CD4-positive, alpha-beta T cell (primary cell): ENCODE measurements at places on chromosomes 6 and 20. TPM values are rescaled to one million over a fixed set of nuclear protein-coding genes. Genes with fewer than 3 reads are reported as not detected.
A peak's percentile ranks its signal among the peaks of the same experiment; 100 is the strongest.

DNA sequence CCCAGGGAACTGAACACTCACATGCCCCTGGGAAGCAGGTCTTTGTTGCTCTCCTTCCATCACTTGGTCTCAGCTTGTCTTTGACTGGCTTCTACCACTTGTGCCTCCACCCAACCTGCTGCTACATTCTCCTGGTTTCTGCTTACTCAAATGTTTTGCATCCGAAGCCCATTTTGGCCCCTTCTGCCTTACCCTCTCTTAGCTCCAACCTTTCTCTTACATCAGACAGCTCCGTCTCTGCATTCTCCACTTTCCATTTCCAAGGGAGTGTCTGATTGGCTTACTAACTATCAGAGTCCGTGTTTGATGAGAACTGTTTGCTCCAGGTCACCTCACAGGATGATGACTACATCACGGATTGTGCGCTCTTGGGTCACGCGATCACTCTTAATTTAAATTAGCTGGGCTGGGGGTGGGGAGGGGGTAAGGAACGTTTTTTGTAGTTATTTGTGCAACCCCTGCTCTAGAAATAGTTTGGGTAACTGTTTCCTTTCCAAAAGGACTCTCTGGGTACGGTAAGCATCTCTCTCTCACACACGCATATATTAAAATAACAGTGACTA is 844 bp upstream of the ABRACL start:
- peak; percentile 77 for DNase-seq

GRCh38 chr20:62551407-62552323 is 75.9 kb upstream of the GATA5 start:
- no peak for DNase-seq

DNA sequence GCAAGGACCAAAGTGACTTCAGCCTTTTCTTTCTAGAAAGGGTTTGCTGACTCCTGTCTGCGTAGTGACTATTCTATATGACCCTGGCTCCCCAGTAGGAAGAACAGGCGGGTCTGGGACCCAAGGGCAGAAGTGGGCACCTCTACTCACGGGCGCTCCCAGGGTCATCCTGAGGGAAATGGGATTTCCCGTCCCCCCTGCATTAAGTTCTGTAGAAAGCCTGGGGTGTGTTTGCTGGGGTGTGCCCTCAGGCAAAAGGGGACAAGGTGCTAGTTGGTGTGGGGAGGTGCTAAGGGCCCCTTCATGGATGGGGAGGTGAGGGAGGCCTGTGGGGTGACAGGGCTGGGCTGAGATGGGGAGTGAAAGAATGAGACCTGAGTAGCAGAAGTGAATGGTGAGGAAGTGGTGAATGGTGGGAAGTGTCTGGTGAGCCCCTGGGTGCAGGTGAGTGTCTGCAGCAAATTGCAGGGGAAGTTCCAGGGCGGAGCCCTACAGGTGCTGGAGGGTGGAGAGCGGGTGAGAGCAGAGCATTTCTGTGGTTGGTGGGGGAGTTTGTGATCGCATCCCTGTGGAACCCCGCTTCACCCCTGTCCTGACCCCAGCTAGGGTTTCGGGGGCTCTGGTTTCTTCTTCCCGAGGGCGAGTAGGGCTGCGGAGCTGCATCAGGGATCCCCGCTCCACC is 21.1 kb downstream of the RAET1L start:
- DNase-seq = peak; percentile 51

- no peak for DNase-seq
Observed at GRCh38 chr20:37726971-37727956, 33.4 kb downstream of the CTNNBL1 start.

- DNase-seq = no peak
Observed at GRCh38 chr20:63262836-63263235, 8.6 kb upstream of the NKAIN4 start.

- no peak for DNase-seq
Observed at GRCh38 chr6:132131758-132132157, 180.6 kb upstream of the CCN2 start.

- no peak for DNase-seq
Observed at GRCh38 chr6:167680605-167681149, 146.0 kb upstream of the AFDN start.

- DNase-seq = no peak
Observed at GRCh38 chr20:62191781-62192559, 9.1 kb downstream of the MTG2 start.

DNA sequence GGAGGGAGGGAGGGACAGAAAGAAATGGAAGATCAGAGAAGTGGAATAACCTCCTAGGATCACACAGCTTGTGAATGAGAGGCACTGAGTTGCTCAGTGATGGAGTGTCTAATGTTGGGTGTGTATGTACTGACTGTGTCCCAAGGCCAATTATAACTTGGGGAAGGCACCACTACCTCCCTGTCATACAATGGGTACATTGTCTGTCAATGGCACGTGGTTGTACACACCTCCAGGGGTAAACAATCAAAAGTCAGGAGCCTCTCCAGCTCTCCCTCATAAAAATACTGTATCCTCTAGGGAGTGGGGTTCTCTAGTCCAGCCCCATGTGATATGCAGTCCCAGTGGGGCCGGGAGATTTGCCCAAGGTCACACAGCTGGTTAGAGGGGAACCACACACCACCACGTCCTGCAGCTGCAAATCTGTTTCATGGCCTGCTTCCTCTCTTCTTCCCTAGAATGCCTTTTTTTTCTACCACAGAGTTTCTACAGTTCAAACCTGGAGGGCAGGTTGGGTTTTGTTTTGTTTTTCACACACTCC is 112.5 kb downstream of the SNX5 start:
- no peak for DNase-seq

DNA sequence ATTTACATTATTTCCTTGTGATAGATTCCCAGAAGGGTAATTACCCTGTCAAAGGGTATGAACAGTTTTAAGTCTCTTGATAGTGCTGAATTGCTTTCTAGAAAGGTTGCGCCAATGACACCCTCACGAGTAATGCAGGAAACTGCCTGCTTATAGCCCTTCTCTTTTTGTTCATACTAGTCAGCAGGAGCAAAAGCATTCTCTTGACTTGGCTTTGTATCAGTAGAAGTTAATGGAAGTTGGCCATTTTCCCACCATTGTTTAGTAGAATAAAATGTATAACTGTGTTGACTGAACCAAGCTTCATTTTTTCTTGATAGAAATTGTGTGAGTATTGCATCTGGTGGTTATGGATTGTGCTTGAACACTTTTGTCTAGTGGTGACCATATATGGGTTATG is 100.1 kb downstream of the FARS2 start:
- DNase-seq = no peak

DNA sequence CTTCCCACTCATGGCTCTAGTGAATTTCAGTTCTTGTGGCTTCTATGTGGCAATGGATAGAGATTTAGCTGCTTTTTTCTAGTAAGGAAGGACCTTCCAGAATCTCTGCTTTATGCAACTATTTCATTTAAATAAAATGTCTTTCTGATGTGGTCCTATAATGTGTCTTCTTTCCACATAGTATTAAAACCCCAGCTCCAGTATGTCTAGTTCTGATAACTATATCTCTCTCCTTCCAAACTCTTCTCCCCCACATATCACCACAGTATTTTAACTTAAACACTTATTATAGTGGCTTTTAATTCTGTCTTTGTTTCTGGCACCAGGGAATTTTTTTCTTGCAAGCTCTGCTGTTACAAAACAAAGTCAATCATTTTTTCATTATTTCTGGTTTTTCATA is 40.6 kb upstream of the SUMO4 start:
- DNase-seq = no peak

- no peak for DNase-seq
Observed at GRCh38 chr6:109045493-109045892, 49.2 kb downstream of the SESN1 start.

DNA sequence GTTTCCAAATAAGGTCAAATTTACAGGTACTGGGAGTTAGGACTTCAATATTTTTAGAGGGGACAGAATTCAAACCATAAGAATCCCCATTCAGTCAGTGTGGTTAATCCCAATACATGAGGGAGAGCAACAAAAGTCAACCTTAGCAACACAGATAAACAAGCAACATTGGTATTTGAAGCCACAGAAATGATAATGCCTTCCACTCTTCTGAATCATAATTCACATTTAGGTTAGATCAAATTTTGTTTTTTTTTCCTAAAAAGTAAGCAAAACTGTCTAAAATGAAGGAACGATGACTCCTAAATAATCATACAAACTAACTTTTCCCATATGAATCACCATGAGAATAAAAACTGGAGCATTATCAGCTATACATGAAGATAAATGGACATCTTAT is 246.0 kb upstream of the TENT5A start:
- DNase-seq = no peak

GRCh38 chr20:10539818-10540553 is 104.9 kb downstream of the SLX4IP start:
- no peak for DNase-seq

DNA sequence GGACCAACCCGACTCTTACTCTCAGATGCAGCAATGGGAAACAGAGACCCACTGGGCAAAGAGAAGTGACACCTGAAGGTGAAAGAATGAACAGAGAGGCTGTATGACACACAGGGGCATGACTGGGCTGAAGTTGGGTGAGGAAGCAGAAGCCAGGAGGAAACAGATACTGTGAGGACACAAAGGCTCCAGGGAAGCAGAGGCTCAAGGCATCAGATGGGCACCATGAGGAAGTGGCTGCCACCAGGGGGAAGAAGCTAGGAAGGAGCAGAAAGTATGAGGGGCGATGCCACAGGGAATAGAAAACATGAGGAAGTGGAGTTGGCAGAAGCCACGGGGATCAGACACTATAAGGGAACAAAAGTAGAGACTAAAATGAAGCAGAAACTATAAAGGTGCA is 30.9 kb upstream of the OCSTAMP start:
- DNase-seq = no peak

- no peak for DNase-seq
Observed at GRCh38 chr6:156013155-156013554, 557.5 kb upstream of the NOX3 start.

DNA sequence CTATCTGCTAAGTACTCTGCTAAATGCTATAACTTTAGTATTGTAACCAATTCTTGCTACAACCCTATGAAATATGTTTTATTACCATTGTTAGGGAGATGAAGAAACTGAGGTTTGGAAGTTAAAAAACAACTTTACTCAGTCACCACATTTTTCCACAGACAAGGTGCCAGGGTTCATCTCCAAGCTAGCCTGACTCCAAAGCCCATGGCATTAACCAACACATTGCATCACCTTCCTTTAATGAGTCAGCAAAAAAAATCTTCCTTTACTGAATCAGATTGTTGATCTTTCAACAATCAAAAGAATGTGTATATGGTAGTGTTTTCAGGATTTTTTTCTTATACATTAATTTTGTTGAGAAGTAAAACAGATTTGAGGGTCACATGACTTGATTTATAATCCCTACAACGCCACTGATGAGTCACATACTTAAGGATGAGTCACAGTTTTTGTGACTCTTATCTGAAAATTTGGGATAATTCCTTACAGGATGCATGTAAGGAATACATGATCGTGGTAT is 41.5 kb downstream of the MAN1A1 start:
- no peak for DNase-seq

DNA sequence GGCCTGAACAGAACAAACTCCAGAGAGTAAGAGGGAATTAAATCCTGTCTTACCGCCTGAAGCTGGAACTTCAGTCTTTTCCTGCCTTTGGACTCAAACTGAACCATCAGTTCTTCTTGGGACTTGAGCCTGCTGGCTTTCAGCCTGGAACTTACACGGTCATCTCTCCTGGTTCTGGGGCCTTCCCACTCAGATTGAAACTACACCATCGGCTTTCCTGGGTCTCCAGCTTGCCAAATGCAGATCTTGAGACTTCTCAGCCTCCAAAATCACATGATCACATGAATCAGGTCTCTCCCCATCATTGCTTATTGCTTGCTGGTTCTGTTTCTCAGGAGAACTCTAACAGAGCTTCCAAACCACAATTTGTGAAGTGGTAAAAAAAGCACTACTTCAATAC is 276.3 kb downstream of the KIF16B start:
- no peak for DNase-seq

DNA sequence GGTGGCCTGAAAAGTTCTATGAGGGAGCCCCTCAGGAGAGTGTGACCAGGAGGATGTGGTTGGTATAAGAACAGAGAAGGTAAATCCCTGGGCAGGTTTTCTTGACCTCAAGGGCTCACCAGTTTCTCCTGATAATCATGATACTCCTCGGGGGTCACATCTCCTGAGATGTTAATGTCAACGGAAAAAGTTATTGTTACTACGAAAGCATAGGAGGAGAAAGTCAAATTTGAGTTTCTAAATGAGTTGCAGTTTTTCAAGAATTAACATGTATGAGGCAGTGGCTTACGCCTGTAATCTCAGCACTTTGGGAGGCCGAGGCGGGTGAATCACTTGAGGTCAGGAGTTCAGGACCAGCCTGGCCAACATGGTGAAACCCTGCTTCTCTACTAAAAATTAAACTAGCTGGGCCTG is 23.4 kb downstream of the MGME1 start:
- no peak for DNase-seq

DNA sequence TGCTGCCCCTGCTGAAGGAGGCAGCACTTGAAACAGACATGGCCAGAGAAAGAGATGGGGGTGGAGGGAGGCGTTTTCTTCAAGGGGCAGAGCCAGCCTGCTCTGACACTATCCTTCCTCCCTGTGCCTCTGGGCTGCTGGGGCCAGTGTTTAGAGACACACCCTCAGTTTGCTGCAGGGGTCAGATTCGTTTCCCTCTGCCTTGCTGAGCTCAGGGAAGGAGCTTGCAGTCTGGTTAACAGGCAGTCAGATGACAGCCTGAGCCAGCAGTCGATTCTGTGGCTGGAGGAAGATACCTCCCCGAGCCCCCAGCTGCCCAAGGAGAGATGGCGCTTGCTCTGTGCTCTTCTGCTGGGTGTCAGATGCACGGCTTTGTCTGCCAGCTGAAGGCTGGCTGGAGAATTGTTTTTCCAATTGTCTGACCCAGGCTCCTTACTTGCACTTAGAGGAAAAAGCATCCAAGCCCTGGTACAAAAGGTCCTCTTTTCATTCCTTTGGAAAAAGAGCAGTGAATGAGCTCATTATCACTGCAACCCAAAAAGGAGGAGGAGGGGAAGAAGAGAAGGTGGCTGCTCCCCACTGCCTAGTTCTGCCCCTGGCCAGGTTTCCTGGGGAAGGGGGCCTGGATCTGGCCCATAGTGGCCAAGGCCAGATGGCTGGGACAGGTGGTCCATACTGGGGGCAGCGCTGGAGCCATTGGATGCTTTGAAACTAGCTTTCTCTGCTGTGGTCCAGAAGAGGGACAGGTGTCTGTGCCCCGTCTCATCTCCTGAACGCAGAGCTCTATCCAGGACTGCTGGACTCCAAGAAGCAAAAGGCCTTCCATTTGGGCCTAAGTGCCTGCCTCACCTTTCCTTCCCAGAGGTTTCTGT is 88.2 kb downstream of the TCP11 start:
- DNase-seq = no peak

DNA sequence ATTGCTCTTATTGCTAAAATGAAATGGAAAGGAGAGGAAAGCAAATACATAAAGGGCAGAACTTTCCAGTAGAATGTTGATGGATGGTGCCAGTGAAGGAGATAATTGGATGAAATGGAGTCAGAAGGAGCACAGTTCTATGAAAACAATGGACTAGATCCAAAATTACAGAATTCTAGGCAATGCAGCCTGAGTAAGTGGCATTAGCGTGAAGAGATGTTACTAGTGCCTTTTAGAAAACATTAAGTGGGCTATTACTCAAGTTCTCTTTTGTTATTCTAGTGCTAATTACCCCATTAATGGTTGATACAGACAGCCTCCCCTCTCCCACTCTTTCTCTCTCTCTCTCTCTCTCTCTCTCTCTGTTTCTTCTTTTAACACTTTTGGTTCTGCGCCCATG is 209.5 kb upstream of the RGS17 start:
- DNase-seq = no peak

GRCh38 chr20:63158845-63159244 is 57.1 kb downstream of the YTHDF1 start:
- DNase-seq = no peak

RAMACL gene
- total RNA-seq = 0.52 TPM

MRAP2 gene
- total RNA-seq = not detected

SUN5 gene
- not detected for total RNA-seq

MAS1 gene
- not detected for total RNA-seq

RSPO3 gene
- total RNA-seq = not detected

BTN1A1 gene
- total RNA-seq = not detected
